Stimulated activated CD4-positive, alpha-beta T cell treated with anti-CD3 and anti-CD28 coated beads, Interleukin-1b, Interleukin-23, amount 100 ng/mL, for 1 hour (primary cell): ENCODE measurements at places on chromosomes 3 and 15.

- DNase-seq, result no peak
These were observed 283.2 kb downstream of the ZBTB20 start for GRCh38 chr3:114863848-114864247.

GRCh38 chr15:34366271-34367065 is 528 bp downstream of the LPCAT4 start:
- DNase-seq, result peak; percentile 9

GRCh38 chr15:86333819-86334218 is 254.1 kb downstream of the AGBL1 start:
- DNase-seq, result no peak

- DNase-seq, result no peak
These were observed 73.3 kb upstream of the UBE2E2 start for GRCh38 chr3:23129817-23130216.

DNA sequence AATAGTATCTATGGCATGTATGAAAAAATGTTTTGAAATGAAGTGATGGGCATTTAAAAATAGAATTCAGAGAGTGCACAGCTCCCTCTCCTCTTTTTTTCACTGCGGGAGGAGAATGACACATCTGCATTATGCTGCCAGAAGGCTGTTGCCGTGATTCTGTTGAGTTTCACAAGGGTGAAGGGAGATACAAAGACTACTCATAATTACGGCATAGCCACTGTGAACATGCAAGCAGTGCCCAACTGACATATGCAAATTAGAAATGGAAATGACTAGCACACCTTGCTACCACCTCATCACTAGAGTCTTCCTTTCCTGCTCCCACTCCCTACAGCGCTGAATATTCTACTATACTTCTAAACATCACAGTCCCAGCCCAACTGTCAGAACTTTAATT is 20.1 kb downstream of the IFT57 start:
- no peak for DNase-seq

DNA sequence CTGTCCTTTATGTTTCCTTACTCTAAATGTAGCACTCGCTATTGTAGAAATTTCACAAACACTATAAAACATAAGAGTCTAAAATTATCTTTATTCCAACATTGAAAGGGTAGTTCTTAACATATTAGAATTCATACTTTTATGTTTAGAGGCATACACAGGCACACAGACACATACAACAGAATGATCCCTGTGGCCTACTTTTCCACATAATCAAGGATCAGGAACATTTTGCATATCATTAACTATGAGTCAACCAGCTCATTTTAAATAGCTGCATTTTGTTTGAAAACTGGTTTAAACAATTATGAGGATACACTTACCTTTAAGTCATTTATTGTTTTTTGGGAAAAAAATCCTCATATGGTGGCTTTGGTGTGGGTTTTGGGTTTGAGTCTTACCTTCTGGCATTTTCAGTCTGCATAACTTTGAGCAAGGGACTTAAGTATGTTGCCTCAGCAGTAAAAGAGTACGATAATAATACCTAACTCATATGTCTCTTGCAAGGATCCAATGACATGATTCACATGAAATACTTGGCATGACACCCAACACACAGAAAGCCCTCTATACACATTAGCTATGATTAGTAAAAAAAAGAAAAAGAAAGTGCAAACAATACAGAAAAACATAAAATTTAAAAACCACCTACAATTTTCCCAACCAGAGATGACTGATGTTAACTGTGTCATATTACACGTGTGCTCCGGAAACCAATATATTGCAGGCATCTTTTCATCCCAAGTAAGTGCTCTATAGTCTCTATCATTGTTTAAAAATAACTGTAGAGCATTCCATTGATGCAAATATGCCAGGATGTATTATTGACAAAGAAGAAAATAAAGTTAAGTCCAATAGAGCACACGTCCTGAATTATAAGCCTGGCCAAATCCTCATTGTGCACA is 213.1 kb upstream of the ADAMTS9 start:
- no peak for DNase-seq

GRCh38 chr3:147360646-147361453 is 45.5 kb downstream of the ZIC4 start:
- no peak for DNase-seq

DNA sequence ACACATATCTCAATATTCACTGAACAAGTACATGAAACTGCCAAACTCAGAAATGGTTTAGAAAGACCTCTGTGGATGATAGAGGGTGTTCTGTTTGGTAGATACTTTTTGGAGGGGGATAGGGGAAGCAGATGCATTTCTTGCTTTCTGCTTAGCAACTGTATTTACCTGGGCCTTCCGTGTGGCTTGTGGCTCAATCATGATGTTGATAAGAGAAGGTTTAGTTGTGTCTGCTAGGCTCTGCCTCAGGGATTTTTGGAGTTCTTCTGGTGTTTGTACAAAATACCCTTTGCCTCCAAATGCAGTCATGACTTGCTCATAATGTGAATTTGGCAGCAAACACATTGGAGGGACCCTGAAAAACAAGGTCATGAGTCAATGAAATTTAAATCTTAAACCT is 38.2 kb downstream of the HACL1 start:
- no peak for DNase-seq

GRCh38 chr3:194383276-194383940 is 13.9 kb upstream of the LRRC15 start:
- DNase-seq, result no peak

GRCh38 chr3:36833160-36833814 is 68.9 kb upstream of the DCLK3 start:
- no peak for DNase-seq

- DNase-seq, result no peak
These were observed 1121.8 kb downstream of the TBL1XR1 start for GRCh38 chr3:176075491-176075890.

DNA sequence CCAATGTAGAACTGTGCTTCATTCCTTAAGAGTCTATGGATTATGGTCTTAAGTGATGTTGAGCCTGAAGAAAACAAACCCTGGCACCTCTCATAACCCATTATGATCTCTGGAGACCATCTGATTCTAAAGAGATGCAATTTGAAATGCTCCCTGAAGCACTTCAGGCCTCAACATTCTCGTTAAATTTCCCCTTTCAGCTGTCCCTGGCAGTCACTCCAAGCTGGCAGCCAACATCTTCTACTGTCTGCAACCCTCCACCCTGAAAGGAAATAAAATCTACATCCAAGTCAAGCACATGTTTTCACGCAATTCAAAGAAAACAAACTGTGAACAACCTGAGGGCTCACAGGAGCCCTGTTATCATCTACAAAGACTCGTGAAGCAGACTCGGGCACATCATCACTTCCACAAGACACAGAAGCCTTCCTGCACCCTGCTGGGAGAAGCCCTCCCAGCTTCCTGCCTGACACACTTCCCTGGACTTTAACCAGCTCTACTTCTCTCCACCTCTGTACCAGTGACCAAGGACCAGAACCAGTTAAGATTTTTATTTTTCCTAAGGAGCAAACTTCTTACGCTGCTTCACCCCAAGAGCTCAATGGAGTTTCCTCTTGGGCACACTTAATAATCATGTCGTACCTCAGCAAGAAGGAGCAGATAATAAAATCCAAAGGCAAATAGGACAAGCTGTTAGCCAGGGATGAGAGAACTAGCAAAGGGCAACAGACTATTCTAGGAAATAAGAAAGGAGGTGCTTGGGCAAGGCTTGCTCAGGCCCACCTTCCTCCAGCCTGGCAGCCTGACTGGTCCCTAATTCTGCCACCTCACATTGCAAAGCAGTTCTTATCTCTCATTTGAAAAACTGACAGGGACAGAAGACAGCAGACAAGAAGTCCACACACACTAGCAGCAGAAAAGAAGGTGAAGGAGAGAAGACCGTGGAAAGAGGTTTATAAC is 67.1 kb downstream of the MAGI1 start:
- no peak for DNase-seq

- no peak for DNase-seq
These were observed 59.8 kb upstream of the MEX3B start for GRCh38 chr15:82105451-82106215.

- no peak for DNase-seq
These were observed 1.3 kb downstream of the TOP2B start for GRCh38 chr3:25663347-25663868.

- no peak for DNase-seq
These were observed 32.0 kb downstream of the APBA2 start for GRCh38 chr15:28917791-28918140.

- no peak for DNase-seq
These were observed 12.0 kb upstream of the SETD5 start for GRCh38 chr3:9385187-9386077.

DNA sequence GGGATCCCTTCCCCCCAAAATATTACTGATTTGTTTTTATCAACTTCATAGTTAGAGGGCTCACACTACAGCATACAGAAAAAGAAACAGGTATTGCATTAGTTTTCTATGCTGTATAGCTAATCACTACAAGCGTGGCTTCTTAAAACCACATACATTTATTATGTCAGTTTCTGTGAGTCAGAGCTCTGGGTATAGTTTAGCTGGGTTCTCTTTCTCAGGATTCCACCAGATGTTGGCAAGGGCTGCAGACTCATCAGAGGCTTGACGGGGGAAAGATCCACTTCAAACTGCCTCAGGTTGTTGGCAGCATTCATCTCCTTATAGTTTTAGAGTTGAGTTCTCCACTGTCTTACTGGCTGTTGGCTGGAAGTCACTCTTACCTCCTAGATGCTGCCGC is 328.0 kb downstream of the NLGN1 start:
- DNase-seq, result no peak

GRCh38 chr3:137202941-137203340 is 245.2 kb downstream of the IL20RB start:
- DNase-seq, result no peak

DNA sequence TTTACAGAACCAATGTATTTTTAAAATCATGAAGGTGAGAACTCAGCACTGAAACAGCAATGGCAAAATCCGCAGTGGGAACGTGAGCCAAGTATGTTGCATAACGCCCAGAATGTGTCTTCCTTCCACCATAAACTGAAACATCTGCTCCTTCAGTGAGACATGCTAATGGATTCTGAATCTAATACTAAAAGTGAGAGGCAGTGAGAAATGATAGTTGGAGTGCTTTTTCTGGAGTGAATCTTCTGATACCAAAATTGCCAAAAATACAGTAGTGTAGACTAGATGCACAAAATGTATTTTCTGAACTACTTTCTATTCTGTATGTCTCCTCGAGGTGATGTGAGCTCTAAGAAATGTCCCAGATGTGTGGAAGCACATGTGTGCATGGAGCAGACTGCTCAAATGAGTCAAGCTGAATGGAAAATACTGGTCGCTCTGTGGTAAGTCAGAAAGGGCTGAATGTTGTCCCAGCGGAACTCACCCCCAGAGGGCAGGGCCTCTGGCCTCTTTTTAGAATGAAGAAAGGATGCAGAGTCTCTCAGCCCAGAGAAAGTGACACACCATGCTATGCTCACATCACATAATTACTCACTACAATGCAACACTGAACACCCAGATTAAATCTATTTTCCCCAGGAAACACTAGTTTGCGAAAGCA is 73.0 kb downstream of the ATP10A start:
- no peak for DNase-seq
